Eye (tissue), 1 donor: ENCODE measurements at places on chromosomes 2 and 18.

DNA sequence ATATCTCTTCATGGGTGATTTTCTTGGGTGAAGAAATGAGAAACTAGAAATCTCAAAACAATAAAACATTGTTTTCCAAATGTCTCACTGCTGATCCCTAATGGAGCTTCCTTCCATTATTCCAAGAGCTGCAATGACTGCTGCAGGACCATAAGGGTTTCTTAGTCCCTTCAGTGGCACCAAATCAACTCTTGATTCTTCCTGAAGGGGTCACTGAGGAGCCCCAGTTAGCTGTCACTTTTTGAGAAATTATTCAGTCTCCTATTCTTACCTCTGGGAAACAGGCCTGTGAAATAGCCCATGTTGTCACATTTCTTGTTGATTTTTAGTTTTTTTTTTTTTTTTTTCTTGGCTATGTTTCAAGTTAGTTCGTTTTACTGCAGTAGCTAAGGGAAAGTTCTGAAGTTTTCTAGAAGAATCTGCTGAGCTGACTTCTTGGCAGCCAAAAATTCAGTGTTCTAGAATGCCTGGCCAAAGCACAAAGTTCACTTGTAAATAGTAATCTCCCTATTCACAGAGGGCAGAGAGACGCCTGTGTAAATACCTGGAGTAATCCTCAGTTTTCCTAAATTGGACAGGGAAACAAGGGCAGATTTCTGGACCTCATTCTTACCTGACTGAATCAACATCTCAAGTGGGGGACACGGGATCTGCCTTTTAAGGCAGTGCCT, 480.0 kb downstream of the RIT2 start:
- DNase-seq: no peak

- DNase-seq: no peak
Measured at GRCh38 chr2:55158111-55158814, 73.8 kb downstream of the CLHC1 start.

GRCh38 chr2:236872015-236872414, 213.7 kb upstream of the COPS8 start:
- DNase-seq: no peak

- DNase-seq: no peak
Measured at GRCh38 chr2:160005476-160005875, 56.9 kb downstream of the PLA2R1 start.

DNA sequence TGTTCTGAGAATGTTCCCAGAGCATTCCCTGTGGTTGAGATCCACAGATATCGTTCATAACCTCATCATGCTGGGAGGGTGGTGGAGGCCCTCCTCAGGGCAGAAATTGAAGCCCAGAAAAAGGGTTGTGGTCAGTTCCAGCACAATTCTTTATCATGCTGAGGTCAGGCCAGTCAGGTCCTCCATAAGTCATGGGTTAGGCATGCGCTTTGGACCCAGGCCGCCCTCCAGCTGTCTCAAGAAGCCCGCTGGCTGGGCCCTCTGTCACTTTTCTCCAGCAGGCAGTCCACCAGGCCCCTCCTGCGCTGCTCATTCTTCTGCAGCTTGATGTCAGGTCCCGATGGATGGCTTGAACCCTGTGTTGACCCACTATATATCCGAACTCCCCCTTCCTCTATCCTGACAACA, 151.1 kb upstream of the NT5C1B start:
- no peak for DNase-seq

DNA sequence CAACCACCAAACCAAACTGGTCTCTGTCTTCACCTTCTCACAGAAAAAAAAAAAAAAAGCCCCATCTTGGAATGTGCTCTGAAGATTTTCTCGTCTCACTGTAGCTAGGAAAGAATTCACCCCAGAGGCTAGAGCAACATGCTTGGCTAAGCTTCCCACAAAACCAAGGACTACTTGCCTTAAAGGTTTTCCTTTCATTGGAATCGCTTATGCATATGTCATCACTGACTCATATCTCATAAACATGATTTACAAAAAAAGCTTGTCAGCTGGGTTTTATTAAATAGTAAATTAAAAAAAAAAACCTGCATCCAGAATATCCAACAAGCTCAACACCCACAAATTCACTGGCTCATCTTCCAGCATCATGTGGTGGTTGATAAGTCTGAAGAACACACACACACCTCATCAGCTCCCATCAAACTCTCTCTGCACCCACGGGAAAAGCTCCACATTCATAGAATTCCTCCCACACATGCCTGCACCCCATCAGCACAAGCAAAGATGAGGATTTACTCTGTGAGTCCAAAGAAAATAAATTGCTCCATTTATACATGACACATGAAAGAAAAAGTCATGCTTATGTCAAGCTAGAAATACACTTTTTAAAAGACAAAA, 182.0 kb upstream of the TRIB2 start:
- DNase-seq: peak; percentile 58

GRCh38 chr2:100941646-100942240, 60.3 kb upstream of the RPL31 start:
- no peak for DNase-seq

DNA sequence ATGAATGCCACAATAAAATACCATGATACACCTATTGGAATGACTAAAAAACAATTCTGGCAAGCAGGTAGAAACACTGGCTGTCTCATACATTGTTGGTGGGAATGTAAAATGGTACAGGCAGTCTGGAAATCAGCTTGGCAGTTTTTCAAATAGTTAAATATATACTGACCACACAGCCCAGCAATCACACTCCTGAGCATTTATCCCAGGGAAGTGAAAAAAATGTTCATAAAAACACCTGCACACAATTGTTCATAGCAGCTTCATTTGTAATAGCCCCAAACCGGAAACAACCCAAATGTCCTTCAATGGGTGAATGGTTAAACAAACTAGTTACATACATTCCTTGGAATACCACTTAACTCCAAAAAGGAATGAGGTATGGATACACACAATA, 137.2 kb downstream of the TFCP2L1 start:
- DNase-seq: no peak

DNA sequence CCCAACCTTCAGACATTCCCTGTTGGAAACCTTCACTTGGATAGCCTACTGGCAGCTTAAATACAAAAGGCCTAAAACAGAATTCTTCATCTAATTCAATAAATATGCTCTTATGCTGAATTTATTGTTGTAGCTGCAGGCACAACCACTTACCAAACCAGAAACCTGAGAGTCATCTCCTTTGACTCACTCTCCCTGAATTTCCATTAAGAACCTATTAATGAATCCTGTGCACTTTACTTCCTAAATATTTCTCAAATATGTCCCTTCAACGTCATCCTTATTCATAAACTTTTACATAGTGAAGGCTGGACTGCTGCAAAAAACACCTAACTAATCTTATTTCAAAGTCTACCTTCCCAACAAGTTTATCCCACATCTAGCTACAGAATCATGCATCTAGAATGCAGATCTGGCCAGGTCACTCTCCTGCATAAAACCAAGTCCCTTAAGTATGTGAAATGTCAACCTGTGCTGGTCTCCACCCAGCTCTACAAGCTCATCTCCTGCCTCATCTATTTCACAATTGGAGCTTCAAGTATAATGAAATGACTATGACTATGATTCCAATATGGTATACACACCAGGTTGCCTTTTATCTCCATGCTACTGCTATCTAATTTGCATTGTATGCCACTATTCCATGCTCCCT, 354.2 kb downstream of the ZEB2 start:
- DNase-seq: no peak

GRCh38 chr2:43073401-43073825, 153.0 kb downstream of the ZFP36L2 start:
- peak; percentile 72 for DNase-seq

DNA sequence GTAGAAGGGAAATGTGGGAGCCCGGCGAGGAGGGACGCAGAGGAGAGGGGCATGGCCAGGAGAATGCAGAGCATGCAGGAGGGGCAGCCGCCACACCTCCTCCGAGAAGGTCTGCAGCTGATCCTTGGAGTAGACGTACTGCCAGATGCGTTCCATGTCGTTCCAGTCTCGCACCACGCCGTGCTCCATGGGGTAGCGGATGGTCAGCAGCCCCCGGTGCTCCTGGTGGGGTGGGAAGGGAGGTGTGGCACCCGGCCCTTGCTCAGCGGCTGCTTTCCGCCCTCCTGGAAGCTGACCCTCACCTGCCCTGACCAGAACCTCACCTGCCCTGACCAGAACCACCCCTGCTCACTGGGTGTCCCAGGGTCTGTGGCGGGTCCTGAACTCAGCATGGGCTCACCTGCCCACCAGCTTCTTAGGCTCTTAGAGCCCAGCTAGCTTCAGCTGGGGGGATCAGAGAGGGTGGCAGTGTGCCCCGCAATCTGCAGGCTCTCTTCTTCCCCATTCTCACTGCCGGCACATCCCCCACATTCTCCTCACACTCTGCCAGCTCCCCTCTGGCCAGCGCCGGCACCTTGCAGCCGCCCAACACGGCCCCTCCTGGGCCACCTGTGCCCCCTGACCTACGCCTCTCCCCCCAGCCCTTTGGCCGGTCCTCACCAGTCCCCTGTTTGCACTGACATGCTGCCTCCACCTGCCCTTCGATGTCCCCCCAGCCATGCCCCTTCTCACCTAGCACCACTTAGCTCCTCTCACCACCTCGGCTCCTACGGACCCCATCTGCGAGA, 4.4 kb downstream of the ACTR1B start:
- no peak for DNase-seq

- peak; percentile 36 for DNase-seq
Measured at GRCh38 chr2:168136392-168136977, 110.9 kb downstream of the STK39 start.

- peak; percentile 68 for DNase-seq
Measured at GRCh38 chr18:76544511-76545345, 49.7 kb upstream of the ZNF516 start.
